ENCODE measurements at places on chromosomes 1 and 21.

GRCh38 chr1:13730751-13731482 lies 30.9 kb downstream of the PRDM2 start:
- DNase-seq, result no peak

GRCh38 chr1:221478050-221478949 lies 263.6 kb downstream of the DUSP10 start:
- DNase-seq, result peak; percentile 63

GRCh38 chr1:75733661-75734060 lies 9.2 kb downstream of the ACADM start:
- no peak for DNase-seq

GRCh38 chr1:6109688-6110087 lies 64.0 kb downstream of the KCNAB2 start:
- DNase-seq, result no peak

DNA sequence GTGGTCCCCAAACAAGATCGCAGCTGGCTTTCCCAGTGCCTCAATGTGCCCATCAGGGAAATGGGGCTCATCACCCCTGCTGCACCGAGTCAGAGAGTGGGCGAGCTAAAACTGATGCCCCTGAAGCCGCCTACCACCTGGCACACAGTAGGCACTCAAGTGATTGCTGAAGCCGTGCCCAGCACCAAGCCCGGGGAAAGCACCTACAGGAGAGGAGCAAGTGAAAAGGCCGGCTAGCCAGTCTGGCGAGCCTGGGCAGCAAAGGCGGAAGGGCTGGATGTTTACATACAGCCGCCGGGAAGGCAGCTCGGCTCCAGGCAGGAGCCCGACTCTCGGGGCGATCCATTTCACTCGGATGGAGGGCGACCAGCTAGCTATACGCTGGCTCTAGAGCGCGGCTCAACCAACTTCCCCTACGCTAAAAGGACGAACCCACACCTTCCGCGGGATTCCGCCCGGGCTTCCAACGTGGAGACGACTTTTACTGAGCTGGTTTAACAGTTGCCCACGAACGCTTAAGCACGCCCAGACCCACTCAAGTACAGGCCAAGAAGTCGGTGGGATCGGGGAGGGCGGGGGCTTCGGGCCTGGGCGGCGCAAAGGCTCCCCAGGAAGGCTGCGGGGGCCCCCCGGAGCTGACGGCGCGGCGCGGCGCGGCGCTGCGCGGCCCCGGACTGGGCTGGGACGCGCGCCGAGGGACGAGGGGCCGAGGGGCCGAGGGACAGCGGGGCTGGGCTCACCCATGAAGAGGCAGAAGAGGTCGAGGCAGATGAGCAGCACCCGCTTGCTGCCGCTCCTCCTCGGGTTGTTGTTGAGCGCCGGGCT lies 1.0 kb downstream of the PLPP3 start:
- peak; percentile 62 for DNase-seq

- DNase-seq, result no peak
Observed at GRCh38 chr1:44442791-44443190, 37.7 kb downstream of the RNF220 start.

Measured in posterior cingulate gyrus (tissue), 11 donors.